ENCODE measurements at places on chromosomes 7 and 10.

GRCh38 chr7:90603346-90603745, 7.2 kb downstream of the CDK14 start:
- DNase-seq, result no peak

- no peak for DNase-seq
These were observed 103.5 kb downstream of the LSMEM1 start for GRCh38 chr7:112584290-112584689.

DNA sequence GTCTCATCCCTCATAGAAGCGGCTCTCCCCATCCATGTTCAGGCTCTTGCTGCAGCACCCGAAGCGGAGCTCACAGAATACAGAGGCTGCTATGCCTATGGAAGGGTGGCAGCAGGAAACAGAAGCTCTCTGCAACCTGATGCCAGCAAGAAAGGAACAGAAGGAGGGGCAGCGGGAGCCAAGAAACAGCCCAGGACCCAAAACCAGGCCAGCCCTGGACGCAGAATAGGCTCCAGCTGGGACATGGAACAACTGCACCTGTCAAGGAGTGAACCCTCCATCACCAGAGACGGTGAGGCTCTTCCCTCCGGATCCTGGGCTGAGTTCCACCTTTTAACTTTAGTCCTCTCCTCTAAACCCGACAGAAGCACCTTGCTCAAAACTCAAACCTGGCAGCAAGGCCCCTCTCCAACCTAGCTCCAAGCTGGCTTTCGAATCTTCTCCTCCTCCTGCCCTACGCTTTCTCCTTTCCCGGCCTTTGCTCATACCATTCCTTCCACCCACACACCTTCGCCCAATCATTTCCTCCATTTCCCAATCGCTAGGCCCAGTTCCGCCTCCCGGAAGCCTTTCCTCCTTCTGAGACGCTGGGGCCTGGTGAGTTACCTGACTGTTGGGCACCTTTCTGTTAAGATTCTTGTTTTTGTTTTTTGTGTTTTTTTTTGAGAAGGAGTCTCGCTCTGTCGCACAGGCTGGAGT, 122.8 kb upstream of the ZNF92 start:
- DNase-seq, result no peak

DNA sequence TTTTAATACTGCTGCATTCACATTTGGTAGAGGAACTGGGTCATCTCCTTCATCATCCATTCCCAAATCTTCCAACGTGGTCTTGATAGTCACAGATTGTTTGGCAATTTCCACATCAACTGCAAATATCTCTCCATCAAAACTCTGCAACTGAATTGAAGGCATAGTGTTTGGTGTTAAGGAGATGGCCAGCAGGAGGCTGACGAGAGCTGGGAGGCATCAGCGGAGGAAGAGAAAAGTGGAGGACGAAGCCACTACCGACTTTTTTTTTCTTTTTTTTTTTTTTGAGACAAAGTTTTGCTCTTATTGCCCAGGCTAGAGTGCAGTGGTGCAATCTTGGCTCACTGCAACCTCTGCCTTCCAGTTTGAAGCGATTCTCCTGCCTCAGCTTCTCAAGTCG, 205.0 kb upstream of the KCTD7 start:
- no peak for DNase-seq

- no peak for DNase-seq
These were observed 1.7 kb upstream of the HOXA13 start for GRCh38 chr7:27201580-27202017.

GRCh38 chr10:130806426-130806825, 505.1 kb downstream of the TCERG1L start:
- DNase-seq, result no peak

DNA sequence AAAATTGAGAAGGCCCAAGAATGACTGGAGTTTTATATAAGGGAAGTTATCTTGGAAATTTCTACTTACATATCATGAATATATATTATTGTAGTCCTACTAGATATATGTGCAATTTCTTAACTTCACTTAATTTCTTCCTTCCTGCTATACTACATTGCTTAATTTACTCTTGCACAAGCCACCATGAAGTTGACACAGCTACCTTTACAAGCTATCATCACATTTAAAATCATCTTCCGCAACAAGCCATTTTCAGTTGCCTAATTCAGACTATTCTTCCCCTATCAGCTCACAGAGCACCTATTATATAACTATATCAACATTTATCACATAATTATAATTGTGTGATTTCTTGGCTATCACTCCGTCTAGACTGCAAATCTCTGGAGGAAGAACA, 418.4 kb downstream of the PARD3 start:
- peak; percentile 20 for DNase-seq

DNA sequence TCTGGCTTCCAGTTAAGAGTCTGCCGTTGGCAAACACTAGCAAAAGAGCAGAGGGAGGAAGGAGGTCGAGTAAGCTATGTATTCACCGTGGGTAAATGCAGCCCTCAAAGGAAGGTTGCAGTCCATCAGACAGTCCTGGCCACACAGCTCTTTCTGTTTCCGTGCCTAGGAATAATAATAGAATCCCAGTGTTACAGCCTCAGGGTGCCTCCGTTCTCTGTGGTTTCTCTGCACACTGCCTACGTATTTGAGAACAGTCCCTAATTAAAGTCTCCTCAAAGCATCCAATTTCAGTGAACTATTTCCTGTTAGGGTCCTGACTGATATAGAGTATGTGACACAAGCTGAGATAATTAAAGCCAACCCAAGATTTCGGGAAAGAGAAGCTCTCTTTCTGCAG, 176.7 kb downstream of the GPAM start:
- no peak for DNase-seq

- no peak for DNase-seq
These were observed 578.5 kb downstream of the GALNT17 start for GRCh38 chr7:71710442-71710841.

- DNase-seq, result peak; percentile 11
These were observed 43.1 kb downstream of the MBL2 start for GRCh38 chr10:52729271-52730104.

GRCh38 chr10:58641095-58641531, 128.4 kb downstream of the BICC1 start:
- peak; percentile 64 for DNase-seq

DNA sequence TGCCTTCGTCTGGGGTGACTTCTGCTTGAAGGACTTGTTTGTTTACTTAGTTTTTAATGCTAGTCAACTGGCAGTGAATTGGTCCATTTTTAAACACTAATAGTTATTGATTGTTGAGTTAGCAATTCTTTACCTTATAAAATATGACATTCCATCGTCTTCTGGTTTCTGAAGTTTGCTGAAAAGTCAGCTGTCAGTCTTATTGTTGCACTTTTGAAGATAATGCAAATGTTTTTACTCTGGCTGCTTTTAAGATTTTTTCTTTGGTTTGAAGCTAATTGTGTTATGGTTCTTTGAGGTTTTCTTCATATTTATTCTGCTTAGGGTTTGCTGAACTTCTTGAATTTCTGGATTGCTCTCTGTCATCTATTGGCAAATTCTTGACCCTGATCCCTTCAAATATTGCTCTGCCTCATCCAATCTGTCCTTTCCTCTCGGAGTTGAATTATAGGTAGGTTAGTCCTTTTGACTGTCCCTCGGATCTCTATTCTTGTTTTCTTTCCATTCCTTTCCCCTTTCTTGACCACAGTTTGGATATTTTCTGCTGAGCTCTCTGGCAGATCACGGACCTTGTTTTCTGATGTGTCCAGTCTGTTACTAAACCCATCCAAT, 24.2 kb downstream of the MGMT start:
- DNase-seq, result no peak

DNA sequence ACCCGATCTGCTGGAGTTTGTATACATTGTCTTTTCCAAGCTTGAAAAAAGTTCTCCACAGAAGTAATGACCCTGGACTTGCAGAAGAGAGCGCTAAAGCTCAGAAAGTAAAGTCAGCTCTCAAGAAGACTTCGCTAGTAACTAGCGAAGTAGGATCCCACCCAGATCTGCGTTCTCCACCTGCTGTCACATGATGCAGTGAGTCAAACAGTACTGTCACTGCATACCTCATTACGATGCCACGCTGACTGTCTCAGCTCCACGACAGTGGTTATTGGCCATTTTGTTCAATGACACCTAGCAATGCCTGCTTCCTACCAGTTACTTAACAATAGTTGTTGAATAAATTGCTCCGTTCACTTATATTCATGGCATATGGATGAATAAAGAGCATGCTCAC, 29.7 kb upstream of the SEC61G start:
- peak; percentile 20 for DNase-seq

DNA sequence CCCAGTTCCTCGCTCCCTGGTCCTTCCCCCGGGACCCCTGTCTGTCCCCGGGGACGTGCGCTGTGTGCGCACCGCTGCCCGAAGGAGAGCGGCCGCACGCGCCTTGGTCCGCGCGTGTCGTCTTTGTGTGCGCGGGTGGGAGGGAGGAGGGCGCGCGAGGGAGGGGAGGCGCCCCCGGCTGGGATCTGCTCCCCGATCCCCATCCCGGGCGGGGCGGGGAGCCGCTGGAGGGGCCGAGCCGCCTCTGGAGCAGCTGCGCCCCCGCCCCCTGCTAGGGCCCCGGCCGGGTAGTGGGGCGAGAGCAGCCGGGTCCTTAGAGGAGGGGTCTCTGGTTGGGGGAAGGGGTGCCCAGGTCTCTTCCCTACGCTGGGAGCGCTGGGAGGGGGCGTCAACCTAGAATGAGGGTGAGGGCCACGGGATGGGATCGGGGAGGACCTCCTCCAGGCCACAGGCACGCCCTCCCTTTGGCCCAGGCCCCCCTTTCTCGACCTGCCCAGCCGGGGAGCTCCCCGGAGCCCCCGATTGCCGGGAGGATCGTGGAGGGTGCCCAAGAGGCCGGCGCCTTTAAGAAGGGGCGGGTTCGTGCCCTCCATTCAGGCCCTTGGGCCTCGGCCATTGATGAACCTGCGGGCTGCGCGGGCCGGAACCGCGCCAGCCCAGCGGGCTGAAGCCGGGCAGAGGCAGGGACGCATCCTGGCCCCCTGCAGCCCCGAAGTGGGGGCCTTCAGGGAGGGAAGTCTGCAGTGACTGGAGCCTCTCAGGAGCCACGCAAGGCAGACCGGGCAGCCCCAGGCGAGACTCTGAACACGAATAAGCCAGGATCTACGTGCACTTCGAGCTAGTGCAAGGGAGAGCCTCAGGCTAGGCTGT, 678 bp downstream of the SH2B2 start:
- no peak for DNase-seq

DNA sequence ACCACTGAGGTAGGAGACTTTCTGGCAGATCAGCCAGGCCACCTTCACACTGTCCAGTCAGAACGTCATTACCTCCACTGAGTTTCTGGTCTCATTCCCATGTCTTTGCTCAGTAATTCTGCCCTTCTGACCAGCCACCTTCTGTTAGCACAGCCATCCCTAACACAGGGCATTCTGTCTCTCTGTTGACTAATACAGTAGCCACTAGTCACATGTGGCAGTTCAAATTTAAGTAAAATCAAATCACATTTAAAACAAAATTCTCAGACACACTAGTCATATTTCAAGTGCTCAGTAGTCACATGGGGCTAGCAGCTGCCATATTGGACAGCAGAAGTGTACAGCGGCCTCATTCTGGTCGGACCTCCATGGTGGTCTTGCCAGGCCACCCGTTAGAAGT, 7.4 kb downstream of the CPSF4 start:
- DNase-seq, result no peak

DNA sequence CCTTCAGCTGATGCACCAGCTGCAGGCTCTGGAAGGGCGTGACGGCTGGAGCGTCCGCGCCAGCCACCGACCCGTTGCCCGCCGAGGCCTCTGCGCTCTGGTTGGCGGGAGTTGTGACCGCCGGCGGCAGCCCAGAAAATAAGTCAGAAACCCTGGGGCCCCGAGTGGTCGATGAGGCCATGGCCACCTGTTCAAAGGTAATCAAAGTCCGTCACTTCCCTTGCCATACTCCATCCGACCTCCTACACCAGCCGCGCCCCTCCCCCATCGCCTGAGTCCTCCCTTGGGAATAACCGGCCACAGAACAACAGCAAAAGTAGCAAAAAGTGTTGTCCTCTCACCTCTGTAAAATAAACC, 406 bp downstream of the PRLHR start:
- DNase-seq, result no peak

DNA sequence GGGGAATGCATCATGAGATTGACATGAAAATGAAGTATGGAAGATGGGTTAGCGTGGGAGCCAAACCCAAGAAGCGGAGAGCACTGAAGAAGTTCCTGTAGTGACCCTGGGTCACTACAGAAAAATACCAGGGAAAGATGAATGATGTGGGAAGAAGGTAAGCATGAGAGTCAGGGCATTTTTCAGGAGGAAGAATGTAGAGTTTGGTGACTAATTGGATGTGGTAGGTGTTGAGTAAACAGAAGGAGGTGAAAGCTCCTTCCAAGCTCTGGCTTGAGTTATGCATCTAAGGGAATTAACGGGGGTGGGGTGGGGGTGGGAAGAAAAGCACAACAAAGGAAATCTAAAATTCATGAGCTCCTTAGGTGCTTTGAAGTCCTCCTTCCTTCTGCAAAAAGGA, 238.1 kb upstream of the AOAH start:
- no peak for DNase-seq

- DNase-seq, result peak; percentile 83
These were observed at the start of gene HHEX for GRCh38 chr10:92689663-92690210. Gene HHEX (plus strand): TSS chr10:92689955. CDS start chr10:92689987, 32 bp downstream.

Measured in inflammatory macrophage treated with lipopolysaccharide for 1 hour (primary cell).